ENCODE measurements at places on chromosomes 3 and 15.

GRCh38 chr3:181757694-181758306 is 46.1 kb downstream of the SOX2 start:
- DNase-seq = no peak

- DNase-seq = no peak
Measured at GRCh38 chr3:190003681-190004123, 117.0 kb downstream of the P3H2 start.

GRCh38 chr15:42373274-42373673 is 14.0 kb downstream of the CAPN3 start:
- no peak for DNase-seq

DNA sequence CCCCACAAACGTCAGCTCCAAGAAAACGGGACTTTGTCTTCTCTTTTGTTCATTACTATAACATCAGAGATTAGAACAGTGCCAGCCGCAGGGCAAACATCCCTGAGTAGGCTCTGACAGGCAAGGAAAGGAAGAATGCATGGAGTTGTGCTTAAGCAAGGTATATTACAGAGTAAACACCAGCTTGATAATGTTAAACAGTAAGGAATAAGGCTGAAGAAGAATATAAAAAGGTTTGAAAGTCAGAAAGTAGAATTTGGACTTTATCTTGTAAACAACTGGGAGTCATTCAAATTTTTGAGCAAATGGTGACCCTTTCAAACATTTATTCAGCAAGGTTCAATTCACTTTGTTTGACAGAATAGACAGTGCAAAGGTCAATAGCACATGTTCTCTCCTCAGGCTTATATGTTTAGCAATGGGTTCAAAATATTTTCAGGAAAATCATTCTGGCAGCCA is 11.0 kb downstream of the GABPB1 start:
- DNase-seq = no peak

DNA sequence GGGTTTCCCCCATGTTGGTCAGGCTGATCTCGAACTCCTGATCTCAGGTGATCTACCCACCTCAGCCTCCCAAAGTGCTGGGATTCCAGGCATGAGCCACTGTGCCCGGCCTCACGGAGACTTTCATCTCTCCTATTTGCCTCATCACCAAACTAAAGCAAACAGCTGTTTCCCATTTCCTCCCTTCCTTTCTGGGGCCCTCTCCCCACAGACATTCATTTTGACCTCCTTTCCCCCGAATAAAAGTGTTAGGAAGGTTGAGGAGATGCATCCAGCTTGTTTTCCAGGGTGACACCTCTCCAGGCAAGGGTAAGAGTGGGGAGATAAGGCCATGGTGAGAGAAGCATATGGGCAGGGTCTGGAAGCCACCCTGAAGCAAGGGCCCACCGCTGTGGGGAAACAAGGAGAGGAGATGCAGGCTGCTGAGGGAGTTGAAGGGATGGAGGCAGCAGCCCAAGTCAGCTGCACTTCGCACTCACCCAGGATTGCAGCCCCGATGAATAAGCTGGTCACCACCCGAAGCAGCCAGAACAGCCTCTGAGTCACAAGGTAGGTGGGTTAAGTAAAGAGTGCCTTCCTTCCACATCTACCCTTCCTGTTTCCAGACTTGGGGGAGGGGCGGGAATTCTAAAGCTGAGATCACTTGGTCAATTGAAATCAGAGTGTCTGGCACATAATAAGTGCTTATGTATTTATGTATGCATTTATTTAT is 7.7 kb downstream of the DUOXA2 start:
- no peak for DNase-seq

DNA sequence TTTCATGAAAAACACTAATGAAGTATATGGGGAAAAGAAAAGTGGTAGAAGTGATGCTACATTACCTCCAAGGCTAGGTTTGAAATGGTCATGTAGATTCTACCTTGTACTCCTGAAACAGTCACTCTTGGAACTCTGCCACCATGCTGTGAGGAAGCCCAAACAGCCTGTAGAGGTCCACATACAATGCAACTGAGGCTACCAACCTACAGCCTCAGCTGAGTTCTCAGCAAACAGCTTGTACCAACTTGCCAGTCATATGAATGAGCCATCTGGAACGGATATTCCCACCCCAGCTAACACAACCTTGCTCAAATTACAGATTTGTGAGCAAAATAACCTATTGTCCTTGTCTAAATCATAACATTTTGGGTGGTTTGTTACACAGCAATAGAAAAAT is 193.5 kb downstream of the ULK4 start:
- no peak for DNase-seq

- no peak for DNase-seq
Measured at GRCh38 chr3:107077391-107077790, 299.8 kb upstream of the CCDC54 start.

- DNase-seq = no peak
Measured at GRCh38 chr3:19427422-19428149, 279.3 kb downstream of the KCNH8 start.

DNA sequence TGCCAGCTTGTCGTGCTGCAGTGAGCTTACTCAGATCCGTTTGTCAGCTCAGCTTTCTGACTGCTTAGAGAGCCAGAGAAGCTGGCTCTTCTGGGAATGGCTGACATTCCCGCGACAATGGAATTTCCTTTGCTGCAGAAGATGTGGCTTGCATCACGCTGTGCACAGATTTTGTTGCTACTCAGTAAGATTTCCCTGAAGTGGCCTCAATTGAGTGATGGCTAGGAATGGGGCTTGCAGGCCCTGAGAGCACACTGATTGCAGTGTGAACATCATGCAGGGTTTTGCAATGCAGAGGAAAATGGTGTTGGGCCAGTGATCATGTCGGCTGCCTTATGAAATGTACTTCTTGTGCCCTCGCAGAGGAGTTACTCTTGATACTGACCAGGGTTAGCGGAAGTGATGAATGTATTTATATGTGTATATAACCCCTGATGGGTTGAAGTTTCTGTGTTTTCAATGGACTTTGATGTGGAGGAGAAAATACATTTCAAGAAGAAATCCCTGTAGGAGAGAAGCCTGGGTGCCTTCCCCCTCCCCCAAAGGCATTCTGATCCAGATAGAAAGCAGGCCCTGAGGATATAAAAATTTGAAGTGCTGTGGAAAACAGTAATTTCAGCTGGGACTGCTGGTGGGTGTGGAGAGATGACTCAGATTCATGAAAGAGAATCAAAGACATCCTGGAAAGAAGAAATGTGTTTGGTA is 102.5 kb upstream of the PDZRN3 start:
- no peak for DNase-seq

Data from HEK293T (cell line).